ENCODE measurements at places on chromosomes 1 and 21.

DNA sequence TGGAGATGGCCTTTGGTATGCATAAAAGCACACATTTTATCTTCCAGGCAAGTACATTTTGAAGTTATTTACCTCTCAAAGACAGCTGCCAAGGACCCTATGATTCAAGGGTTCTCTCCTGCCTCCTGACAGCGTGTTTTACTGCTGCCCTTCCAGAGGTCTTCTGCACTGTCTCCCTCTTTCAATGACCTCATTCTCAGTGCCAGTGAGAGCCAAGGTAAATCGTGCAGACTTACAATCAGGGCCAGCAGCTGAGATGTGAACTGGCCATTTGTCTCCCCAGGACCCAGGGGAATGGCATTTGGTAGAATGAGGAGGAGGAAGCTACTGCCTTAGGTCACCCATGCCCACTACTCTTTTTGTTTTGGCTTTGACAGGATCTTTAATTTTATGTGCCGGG is 84.2 kb upstream of the FGGY start:
- DNase-seq = peak; percentile 63

DNA sequence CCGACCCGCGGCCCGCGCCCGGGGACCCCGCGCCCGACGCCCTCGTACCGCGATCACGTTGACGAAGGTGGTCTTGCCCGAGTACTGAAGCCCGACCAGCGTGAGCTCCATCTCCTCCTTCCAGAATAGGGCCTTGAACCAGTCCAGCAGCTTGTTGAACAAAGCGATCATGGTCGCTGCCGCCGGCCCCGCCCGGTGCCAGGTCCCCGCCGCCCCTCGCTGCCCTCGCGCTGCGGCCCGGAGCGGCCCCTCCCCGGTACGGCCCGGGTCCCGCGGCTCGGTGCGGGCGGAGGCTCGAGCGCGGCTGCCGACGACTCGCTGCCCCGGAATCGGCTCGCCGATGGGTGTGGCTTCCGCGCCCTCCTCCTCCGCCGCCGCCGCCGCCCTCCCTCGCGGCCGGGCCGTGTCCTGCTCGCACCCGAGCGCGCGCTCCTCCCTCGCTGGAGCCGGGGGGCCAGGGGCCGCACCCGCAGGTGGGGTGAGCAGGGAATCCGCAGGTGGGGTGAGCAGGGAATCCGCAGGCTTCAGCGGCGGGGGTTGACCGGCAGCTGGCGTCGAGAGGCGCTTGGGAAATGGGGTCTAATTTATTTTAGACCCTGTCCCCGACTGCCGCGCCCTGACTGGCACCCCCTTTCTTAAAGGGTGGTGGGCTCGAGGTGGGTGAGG is at the start of gene ARL8A:
TSS of gene ARL8A (minus strand) at position 336 of the 666 bp plus-strand sequence. CDS start at position 171, 165 bp downstream.
- DNase-seq = no peak

DNA sequence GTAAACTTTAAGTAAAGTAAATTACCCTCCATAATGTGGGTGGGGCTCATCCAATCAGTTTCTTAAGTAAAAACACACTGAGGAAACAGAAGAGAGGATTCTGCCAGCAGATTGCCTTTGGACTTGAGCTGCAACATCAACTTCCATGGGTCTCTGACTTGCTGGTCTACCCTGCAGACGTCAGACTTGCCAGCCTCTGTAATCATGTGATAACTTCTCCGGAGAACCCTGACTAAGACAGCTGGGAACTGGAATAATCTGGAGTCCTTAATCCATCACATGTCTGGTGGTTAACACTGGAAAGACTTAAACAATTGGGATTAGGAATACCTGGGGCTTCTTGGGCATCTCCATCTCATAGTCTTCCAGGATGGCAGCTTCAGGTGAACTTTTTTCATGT is 13.2 kb upstream of the CEP350 start:
- no peak for DNase-seq

DNA sequence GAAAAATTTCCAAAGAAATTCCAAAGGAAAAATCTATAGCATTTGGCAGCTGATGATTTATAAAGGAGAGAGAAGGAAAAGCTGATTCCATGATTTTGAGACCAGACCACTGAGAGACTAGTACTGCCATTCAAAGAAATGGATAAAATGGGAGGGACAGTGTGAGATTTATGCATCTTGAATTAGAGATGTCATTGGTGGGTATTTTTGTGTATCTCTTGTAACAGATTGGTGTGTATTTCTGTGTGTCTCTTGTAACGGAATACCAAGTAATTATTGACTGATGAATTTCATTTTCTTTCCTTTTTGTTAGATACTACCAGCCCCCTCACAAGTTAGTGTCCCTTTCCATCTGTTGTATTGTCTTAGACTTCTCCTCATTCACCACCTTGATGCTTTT is 102.2 kb downstream of the OLFML2B start:
- DNase-seq = no peak

GRCh38 chr1:207221934-207222351 is 99.5 kb upstream of the CD55 start:
- no peak for DNase-seq

GRCh38 chr1:172926070-172926469 is 124.7 kb downstream of the TNFSF18 start:
- DNase-seq = no peak

DNA sequence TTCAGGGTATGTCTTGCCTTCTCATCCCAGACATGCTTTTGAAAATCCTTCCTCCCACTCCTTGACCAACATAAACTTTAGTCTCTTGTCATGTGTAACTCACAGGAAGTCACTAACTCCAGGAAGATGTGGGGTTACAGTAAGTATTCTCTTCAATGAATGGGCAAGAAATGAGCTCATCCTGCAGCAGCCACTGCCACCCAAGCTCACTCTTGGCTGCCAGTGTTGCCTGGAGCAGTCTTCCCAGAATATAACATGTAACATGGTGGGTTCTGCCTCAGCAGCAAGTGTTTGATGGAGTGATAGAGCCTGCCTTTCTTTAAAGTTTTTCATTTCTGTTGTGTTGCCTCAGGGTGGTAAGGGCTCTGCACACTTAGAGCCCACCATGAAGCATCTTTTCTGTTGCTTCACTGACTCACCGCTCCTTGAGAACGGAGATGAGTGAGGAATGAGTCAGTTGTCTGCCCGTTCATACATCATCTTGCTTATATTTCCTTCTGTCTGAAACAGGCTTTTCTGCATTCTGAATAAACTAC is 187.0 kb downstream of the TPR start:
- no peak for DNase-seq

- no peak for DNase-seq
Observed at GRCh38 chr1:203461717-203462116, 13.9 kb upstream of the PRELP start.

GRCh38 chr1:191176131-191176530 is 698.5 kb upstream of the BRINP3 start:
- no peak for DNase-seq

- no peak for DNase-seq
Observed at GRCh38 chr1:53148123-53148522, 5.7 kb upstream of the SLC1A7 start.

DNA sequence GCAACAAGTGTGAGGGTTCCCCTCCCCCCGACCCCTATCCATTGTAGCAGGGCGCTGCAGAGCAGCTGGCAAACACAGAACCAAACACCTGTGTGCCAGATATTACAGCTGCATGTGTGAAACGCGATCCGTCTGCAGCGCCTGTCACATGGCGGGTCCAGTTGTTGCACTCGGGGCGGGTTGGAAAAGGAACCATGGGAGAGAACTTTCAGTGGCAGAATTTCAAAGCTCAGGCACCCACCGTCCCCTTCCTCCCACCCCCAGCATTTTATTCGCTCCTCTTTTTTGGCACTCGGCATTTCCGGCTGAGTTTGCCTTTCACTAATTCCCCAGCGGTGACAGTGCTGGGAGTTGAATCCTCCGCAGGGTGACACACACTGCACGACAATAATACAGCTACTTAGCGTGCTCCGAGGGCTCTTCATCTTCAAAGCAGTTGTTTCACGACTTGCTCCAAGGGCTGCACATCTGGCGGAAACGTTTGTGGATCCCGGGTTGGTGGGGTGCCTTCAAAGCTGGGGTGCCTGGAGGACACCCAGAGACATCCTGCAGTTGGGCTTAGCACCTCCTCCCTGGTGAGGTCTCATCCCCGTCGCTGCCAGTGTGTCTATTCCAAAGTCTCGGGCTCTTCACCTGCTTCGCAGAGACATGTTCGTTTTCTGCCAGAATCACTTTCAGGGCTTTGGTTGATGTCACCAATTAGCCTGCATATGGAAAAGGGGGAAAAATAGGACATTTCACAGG is 180.7 kb downstream of the ZBTB18 start:
- DNase-seq = peak; percentile 62

DNA sequence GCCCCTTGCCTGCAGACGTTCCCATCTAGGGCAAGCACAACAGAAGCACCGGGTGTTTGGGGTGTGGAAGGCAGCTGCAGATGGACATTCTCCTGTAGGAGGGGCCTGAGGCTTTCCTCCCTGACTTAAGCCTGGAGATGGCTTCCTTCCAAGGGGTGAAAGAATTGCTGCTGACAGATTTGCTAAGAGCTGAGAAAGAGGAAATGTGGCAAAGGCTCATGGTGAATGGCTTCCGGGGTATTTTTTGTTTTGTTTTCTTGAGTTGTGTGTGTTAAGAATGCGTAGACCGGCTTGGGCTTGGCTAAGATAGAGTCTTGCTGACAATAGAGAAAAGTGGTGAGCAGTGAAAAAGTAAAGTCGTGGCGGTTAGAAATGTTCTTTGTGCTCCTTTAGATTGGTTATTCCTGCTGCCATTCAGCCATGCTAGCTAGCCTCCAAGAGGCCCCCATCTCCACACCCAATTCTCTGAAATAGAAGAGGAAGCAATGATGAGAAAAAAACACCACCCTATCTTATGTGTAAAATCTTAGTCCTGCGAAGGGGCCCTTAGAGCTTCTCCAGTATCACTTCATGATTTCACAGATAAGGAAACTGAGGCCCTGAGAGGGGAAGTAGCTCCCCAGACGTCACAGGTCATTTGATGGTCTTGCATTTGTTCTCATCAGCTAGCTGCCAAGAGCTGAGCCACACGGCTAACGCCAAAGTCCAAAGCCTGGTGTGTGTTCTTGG is 36.9 kb downstream of the EIF2D start:
- no peak for DNase-seq

GRCh38 chr1:202725526-202725925 is 15.3 kb upstream of the SYT2 start:
- DNase-seq = no peak

GRCh38 chr21:42941696-42942085 is 16.3 kb upstream of the ERVH48-1 start:
- DNase-seq = no peak

- no peak for DNase-seq
Observed at GRCh38 chr1:203463469-203464062, 12.0 kb upstream of the PRELP start.

DNA sequence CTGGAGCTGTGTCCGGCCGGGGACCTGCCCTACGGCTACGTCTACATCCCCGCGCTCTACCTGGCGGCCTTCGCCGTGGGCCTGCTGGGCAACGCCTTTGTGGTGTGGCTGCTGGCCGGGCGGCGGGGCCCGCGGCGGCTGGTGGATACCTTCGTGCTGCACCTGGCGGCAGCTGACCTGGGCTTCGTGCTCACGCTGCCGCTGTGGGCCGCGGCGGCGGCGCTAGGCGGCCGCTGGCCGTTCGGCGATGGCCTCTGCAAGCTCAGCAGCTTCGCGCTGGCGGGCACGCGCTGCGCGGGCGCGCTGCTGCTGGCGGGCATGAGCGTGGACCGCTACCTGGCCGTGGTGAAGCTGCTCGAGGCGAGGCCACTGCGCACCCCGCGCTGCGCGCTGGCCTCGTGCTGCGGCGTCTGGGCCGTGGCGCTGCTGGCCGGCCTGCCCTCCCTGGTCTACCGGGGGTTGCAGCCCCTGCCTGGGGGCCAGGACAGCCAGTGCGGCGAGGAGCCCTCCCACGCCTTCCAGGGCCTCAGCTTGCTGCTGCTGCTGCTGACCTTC is 412 bp downstream of the GPR25 start:
- DNase-seq = no peak

DNA sequence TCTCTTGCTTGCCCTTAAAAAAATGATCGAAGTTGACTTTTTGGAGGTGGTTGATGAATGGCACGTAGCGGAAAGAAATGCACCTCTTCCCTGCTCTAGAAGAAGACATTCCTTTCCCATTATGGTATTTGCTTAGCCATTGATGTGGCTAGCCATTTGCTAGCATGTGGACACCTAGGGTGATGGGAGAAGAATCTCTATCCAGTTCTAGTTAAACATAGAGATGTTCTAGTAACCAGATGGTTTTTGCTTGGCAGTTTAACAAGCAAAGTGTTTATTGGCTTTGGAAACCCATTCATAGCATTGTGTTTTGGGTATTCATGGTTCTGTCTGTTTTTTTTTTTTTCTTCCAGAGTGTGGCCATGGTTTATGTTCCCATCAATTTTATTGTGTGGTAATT is 78.9 kb downstream of the KCNJ6 start:
- DNase-seq = no peak

GRCh38 chr1:210655511-210655910 is 326.8 kb downstream of the HHAT start:
- DNase-seq = no peak

- no peak for DNase-seq
Observed at GRCh38 chr1:90561911-90562310, 155.2 kb downstream of the BARHL2 start.

- DNase-seq = no peak
Observed at GRCh38 chr21:42579456-42580075, 65.9 kb downstream of the SLC37A1 start.

- DNase-seq = no peak
Observed at GRCh38 chr1:87000460-87000859, 86.0 kb downstream of the HS2ST1 start.

GRCh38 chr1:47593013-47593568 is 155.2 kb downstream of the FOXD2 start:
- no peak for DNase-seq

GRCh38 chr1:48233666-48234485 is 11.4 kb downstream of the SLC5A9 start:
- no peak for DNase-seq

DNA sequence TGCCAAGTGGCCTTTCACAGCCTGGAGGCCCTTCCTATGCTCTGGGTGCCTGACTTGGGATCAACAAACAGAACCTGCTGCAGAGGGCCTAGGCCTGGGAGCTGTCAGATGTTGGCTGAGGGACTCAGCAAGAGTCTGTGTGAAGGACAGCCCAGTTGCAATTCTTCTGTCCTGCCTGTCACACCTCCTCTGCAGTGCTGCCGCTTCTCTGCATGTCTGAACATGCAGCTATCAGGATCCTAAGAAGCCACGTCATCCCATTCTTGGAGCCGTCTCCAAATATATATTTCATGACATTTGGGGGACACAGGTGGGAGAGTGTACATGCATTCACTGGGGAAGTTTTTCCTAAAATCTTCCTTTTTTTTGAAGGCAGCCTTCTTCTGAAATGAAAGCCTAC is 8.6 kb downstream of the FCAMR start:
- no peak for DNase-seq

GRCh38 chr1:147051136-147051535 is 113.0 kb downstream of the NBPF12 start:
- no peak for DNase-seq

GRCh38 chr1:29426701-29427279 is 190.5 kb downstream of the PTPRU start:
- DNase-seq = peak; percentile 55
